ENCODE measurements at places on chromosomes 16 and 17. TPM values are rescaled to one million over a fixed set of nuclear protein-coding genes. Genes with fewer than 3 reads are reported as not detected.

- no peak for DNase-seq
These were observed 76.3 kb downstream of the USP31 start for GRCh38 chr16:23072769-23073549.

Gene B4GALNT2
- 0.17 TPM for polyA plus RNA-seq

Gene PRCD
- polyA plus RNA-seq = 4.1 TPM

GRCh38 chr16:48788475-48788874, 178.5 kb upstream of the N4BP1 start:
- no peak for DNase-seq

DNA sequence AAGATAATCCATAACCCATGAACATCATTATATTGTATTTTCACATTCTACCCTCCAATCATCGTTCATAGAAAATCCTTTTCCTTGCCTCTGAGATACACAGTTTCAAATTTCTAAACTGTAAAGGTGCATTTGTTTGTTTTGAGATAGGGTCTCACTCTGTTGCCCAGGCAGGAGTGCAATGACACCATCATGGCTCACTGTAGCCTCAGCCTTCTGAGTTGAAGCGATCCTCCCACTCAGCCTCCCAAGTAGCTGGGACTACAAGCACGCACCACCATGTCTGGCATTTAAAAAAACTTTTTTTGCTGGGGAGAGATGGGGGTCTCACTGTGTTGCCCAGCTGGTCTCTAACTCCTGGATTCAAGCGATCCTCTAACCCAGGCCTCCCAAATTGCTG, 58.1 kb upstream of the TOB1 start:
- no peak for DNase-seq

DNA sequence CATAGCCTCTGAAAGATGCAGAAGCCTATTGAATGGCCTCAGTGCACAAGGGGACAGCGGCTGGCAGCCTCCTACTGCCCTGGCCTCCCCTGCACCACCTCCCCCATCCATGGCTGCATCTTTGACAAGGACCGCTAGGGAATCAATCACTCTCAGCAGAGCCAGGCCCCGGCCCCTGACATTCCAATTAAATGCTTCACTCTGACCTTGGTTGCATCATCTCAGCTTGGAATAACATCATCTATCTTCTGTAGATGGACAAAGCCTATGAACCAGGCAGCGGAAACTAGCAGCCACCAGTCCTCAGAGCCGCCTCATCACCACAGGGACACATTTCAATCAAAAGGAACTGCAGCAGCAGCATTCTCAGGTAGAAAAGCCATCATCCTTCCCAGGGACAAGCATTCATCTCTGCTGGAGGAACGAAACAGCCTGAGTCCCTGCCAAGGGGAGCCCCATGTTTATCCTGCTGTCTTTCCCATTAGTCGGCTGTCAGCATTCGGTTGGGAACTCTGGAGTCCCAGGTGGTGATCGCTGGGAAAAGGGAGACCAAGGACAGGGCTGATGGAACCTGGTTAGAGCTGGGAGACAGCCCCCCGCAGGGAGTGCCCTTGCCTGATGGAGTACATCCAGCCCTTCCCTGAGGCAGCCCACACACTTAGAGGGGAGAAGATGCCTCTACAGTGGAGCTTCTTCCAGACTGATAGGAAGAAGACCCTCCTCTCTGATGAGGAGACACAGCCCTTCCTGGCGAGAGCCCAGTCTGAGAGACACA, 11.5 kb upstream of the TMEM132E start:
- no peak for DNase-seq

Gene KRTAP1-5
- not detected for polyA plus RNA-seq

- no peak for DNase-seq
These were observed 559 bp downstream of the MVD start for GRCh38 chr16:88662222-88662842.

All from muscle of leg (tissue), 16 donors.